GM03348 (cell line): ENCODE measurements at places on chromosomes 2 and 18.

DNA sequence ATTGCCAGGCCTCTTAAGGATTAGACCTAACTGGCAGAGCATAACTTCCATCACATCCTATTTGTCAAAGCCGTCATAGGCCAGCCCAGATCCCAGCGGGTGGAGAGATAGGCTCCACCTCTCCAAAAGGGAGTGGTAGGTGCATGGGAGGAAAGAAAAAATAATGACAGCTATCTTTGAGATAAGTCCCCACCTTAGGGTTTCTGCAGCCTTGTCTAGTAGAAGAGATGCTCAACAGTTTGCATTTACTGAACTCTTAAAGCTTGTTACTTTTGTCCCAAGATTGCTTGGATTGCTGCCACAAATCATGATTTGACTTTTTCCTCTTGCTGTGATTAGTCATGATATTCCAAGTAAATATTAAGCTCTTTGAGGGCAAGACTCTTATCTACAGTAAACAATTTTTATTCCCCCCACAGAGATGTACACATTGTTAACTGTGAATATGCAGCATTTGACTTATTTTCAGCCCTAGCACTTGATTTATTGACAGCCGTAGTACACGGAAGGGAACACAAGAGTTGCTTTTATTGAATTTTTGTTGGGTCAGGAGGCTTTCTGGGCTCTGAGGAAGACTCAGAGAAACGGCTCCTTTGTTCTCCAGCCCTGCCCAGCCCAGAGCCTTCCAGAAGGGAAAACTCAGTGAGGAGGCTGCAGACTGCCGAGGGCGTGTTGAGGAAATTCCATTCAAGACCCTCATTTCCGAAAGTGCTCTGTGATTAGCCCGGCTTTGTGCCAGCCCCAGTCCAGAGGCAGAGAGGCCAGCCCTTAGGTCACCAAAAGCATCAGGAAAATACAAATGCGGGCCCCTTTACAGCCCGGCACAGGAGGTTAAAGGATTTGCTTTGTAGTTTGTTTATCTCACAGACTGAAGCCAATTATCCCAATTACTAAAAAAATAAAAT, 75.5 kb upstream of the ZNF532 start:
- DNase-seq, result no peak

DNA sequence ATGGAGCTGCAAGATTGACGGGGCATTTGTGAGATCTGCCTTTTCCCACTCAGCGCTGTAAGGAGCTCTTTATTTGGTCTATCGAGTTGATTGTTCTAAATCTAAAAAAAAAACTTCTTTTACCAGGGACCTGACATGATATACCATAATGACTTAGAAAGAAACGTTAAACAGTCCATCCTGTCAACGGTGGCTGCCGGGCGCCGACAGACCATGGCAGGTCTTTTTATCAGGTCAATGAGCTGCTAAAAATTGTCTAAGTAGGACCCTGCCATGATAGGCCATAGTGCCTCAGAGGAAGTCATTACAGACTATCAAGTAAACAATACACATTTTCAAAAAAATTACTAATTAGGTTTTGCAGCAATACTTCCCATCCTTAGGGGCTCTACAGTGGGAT, 87.9 kb downstream of the KLHL14 start:
- no peak for DNase-seq

DNA sequence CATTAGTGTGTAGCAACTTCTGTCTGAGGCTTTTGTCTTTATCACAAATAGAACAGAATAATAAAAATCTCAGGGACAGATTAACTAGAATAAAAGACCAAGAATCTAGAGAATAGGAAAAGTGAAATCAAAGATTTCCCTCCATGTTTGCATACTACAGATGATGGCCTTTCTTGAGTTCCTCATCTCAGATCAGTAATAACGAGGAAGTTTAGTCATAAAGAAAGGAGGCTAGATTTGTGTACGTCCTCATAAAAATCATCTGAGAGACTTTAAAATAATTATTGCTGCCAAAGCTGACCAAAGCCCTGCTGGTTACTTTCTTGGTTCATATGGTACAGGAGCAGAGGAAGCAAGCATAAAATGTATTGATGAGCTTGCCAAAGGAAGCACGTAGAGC, 117.3 kb downstream of the MIB1 start:
- DNase-seq, result no peak

GRCh38 chr2:9760902-9761228, 82.4 kb upstream of the TAF1B start:
- DNase-seq, result no peak

DNA sequence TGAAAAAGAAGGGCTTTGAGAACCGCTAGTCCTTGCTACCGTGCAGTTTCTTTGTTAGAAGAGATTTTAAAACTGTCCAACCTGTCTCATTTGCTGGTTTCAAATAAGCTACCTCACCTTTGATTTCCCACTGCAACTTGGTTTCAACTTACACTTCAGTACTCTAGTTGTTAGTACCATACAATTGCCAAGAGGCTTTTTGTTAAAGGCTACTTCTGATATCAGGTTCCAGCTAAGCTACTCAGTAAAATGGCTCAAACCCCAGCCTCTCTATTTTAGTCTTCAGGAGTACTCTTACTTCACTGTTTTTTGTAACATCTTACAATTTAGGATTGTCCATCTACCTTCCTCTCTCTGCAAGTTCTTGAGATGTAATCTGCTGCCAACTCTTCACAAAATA, 91.6 kb downstream of the INO80D start:
- no peak for DNase-seq

DNA sequence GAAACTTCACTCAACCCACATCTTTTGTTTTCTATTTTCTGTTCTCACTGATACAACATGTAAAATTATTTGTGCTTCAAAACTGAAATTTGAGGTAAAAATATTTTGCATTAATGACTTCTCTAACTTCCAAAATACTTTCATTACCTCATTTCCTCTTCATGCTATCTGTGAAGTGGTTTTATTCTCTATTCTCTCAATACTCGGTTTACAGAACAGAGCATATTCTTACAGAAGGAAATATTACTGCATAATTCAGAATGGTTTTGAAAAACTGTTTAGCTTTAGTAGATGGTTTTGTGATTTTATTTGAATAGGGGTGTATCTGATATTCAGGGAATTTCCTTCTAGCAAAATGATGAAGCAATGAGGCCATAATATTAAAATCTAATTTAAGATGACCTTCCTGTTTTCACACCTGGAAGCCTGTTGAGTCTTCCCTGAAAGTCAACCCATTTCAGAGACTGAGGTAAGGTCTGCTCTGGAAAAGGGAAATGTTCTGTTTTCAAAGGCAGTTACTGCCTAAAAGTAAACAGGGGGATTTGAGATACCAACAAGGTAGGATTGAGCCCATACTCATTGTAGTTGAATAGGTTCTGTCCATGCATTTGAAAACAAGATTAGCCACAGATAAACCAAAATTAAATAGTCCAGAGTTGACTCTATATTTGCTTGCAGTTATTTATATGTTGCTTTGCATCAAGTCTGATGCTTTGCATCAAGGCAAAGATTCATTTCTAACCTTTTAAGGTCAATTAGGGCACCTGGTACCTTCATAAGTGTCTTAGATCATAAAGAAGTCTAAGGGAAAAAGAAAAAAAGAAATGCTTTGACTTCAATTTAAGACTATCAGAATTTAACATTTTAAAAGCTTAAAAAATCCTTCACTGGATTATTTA, 50.8 kb upstream of the PEX13 start:
- DNase-seq, result no peak

- peak; percentile 87 for DNase-seq
These were observed 117.1 kb upstream of the SERTAD2 start for GRCh38 chr2:64770781-64771334.

DNA sequence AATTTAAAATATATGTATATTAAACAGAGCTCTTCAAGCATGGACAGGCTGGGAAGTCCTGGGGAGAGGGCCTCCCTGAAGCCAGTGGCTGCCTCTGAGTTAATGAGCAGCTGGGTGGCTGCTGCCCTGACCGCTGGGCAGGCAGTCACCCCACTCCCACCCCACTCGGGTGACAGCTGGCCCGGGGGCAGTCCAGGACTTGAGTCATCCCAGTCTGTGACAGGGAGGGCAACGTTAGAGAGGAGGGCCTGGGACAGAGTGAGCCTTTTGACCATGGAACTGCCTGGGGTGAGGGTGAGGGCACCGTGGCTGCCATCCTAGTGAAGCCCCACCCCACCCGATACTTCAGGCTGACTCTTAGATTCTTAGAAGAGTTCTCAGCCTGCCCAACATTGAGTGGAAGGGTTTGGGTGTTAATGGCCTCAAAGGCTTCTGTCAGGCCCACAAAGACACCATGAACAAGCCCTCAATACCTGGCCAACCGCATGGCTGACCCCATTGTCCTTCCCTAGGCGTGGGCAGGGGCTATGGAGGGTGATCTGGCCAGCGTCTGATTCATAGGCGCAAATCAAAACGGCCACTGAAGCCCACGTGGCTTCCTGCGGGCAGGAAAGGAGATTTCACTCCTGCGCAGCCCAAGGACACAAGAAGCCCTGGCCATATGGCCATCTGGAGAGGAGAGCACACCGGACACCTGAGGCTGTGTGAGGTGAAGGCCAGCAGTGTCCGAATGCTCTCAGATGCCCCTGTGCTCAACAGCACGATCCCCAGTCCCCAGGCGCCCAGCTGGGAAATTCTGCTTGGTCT, 47.5 kb downstream of the MRPS5 start:
- DNase-seq, result no peak

GRCh38 chr18:23062011-23062410, 73.3 kb upstream of the CABLES1 start:
- no peak for DNase-seq

GRCh38 chr2:130382313-130382917, 26.6 kb downstream of the PTPN18 start:
- DNase-seq, result no peak
